Frontal cortex (tissue), 4 donors: ENCODE measurements at places on chromosomes 7 and 10. TPM values are rescaled to one million over a fixed set of nuclear protein-coding genes. Genes with fewer than 3 reads are reported as not detected.

Gene CAMK2B
- total RNA-seq, result 99.5 TPM

Gene KIAA1217
- 4.1 TPM for total RNA-seq

Gene PDAP1
- total RNA-seq, result 15.1 TPM

Gene SLC13A1
- total RNA-seq, result not detected

Gene HOGA1
- 0.41 TPM for total RNA-seq

Gene ARHGEF5
- total RNA-seq, result 0.82 TPM

Gene EMX2
- total RNA-seq, result 2.0 TPM

Gene GLI3
- total RNA-seq, result 2.4 TPM

Gene ADAM8
- 1.2 TPM for total RNA-seq

Gene ARHGEF35
- 0.82 TPM for total RNA-seq

Gene TOMM7
- 172 TPM for total RNA-seq

Gene MAT1A
- total RNA-seq, result under 0.01 TPM

Gene OPTN
- 75.4 TPM for total RNA-seq

Gene VWA2
- 2.9 TPM for total RNA-seq

Gene LRMDA
- 4.5 TPM for total RNA-seq

Gene SPAG6
- 0.41 TPM for total RNA-seq

Gene NEURL1
- 25.7 TPM for total RNA-seq

Gene WNT2
- 0.41 TPM for total RNA-seq

Gene VWC2
- 4.5 TPM for total RNA-seq
